Stimulated activated CD8-positive, alpha-beta memory T cell treated with anti-CD3 and anti-CD28 coated beads, Interleukin-2, amount 100 ng/mL, for 1 hour (primary cell): ENCODE measurements at places on chromosomes 3 and 15.

DNA sequence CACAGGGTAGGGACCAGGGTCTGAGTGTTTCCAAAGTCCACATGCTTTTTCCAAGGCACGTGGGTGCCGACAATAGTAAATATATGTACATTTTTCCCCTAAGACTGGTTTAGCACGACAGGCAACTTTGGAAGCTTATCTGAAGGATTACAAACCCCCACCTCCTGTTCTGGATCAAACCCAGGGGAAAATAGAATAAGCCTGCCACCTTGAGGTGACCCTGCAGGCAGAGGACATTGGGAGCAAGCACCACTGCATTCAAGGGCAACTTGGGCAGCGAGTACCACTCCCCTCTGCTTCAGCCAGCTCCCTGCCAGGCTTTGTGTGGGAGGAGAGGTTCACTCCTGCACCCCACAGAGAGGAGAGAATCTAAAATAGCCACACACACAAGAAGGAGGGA is 44.8 kb downstream of the KBTBD12 start:
- no peak for DNase-seq

- DNase-seq = no peak
These were observed 375.3 kb downstream of the OCA2 start for GRCh38 chr15:27723821-27724220.

- no peak for DNase-seq
These were observed 49.5 kb upstream of the SEC13 start for GRCh38 chr3:10370429-10370828.

DNA sequence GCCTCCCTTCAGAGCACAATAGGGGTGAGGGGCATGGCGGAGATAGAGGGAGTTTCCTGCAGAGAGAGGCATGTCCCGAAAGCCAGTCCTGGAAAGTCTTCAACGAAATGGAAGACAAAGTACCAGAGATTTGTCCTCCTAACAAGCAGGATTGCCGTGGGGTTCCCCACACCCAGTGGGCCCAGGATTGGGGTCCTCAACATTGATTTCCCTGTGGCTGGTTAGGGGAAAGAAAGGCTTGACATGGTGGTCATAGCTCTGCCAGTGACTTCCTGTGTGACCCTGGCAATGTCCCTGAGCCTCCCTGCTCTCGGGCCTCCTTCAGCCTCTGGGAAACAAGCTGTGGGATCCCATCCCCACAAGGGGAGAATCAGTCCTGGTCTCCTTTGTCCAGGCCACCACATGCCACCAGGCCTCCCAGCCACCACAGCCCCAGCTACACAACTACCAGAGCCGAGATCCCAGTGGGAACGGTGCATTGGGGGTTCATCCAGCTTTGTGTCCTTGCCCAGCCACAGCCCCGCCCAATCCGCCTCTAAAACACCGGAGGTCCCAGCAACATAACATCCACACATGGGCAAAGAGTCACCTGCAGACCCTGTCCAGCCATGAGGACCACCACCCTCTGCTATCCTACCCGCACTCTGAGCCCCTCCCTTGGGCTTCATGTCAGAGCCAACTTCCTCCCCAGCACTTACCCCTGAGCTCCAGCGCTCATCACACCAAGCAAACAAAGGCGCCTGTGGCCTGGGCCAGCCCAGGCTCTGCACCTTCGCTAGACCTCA is 63.0 kb downstream of the ADAMTS17 start:
- no peak for DNase-seq

DNA sequence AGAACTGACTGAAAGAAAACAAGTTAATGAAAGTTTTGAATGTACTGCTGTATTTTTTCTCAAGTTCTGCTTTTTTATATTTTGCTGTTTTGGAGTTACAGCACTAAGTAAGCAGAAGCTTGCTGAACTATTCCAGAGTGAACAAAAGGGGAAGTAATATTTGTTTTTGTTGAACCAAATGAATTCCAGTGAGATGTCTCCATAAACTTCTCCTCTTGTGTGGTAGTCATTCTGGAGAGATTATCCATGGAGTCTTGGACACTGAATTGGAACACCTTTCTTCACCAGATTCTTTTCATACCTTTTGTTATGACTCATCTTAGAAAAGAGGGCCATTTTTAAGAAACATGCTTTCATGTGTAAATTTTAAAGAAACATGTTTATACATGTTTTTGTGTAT is 8.8 kb downstream of the ANKUB1 start:
- DNase-seq = no peak

GRCh38 chr3:64240959-64241358 is 15.7 kb upstream of the PRICKLE2 start:
- no peak for DNase-seq

DNA sequence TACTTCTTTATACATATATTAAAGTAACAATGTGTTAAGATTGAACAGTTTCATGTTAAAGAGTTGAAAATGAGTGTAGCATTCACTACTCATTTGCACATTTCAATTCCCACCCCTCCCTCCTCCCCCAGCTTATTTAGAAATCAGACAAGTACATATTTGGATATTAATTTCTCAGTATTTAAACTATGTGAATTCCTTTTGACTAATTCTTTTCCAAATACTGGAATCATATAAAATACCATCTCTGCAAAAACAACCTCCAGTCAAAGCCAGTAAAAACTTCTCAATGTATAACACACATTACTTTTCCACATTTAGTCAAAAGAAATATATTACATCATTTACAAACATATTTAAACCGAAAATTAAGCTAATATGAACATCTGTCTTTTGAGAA is 25.5 kb upstream of the SHC4 start:
- DNase-seq = no peak

- no peak for DNase-seq
These were observed 97.4 kb downstream of the CBLB start for GRCh38 chr3:105771392-105771791.

DNA sequence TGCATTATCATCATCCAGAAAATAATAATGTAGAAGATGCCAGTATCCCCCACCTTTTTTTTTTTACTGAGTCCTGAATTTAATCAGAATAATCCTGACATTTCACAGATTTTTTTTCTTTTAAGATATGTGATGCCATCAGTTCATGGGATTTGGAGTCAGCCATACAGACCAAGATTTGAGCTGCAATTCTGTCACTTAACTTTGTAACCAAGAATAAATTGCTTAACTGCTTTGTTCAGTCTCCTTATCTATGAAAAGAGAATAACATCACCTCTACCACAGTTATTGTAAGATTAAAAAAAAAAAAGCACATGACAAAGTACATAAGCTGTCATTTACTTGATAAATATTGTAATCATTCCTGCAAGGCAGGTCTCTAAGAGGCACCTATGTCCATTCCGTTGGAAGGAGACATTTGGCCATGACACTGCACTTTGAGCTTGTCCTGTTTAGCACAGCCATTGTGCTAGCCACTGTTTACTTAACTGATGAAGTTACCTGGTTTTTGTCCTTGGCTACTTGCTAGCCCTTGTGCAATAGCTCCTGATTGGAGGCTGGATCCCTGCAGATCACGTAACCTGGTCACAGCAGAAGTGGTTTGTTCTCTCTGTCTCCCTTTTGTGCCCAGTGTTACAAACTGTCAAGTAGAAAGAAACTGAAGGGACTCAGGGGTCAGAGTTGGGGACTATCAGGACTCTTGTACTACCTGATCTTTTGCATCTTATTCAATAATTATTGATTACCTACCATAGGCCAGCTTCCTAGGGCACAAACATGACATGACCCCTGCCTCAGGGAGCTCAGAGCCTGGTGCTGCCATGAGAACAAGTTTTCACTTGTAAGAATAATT is 306.0 kb downstream of the WDR72 start:
- DNase-seq = no peak

GRCh38 chr15:20341901-20342600 is 199.5 kb downstream of the GOLGA6L6 start:
- DNase-seq = no peak

DNA sequence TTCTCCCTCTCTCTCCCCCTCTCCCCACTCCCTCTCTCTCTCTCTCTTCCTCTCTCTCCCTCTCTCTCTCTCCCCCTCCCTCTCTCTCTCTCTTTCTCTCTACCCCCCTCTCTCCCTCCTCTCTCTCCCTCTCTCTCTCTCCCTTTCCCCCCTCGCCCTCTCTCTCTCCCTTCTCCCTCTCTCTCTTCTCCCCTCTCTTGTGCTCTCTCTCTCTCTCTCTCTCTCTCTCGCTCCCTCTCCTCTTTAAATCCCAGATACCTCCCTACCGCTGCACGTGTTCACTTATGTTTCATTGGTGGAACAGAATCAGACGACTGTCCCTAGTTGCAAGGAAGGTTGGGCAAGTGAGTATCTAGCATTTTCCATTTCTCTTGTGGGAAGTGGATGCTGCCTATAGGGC is 166.5 kb downstream of the EBLN2 start:
- no peak for DNase-seq

- DNase-seq = no peak
These were observed 9.1 kb downstream of the CORO2B start for GRCh38 chr15:68587769-68588385.

DNA sequence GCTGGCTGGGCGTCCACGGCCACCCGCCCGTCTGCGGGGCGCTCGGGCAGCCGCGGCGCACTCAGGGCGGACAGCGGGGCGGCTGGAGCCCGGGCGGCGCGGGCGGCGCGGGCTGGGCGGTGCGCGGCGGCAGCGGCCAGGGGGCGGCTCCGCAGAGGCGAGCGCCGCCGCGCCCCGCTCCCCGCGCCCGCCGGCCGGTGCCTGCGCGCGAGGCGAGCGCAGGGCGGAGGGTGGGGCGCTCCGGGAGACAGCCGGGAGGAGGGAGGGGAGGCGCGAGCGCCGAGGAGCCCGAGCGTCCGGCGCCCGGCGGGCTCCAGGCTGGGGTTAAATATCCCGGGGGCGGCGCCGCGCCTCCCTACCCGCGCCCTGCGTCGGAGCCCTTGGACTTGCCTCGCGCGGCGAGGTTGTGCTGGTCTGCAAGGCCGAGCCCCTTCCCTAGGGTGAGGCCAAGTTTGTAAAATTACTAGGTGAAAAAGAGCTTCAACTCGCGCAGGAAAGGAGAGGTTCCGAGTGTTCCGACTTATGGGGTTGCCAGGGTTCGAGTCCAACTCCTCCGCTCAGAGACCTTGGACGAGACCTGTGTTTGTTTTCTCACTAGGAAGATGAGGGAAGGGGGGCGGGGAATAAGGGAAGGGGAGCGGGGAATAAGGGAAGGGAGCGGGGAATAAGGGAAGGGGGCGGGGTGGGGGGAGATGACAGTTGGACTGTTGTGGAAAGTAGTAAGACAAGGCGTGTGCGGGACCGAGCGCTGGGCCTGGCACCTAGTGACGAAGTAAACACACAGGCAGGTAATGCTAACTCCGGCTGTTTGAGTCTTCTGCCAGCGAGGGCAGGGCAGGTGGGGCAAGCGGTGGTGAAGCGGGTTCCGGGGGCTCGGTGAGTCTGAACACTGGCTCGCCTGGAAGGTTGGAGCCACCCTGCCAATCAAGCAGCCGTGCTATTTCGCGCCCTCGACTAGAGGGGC is at the start of gene TNFAIP8L3:
TSS of gene TNFAIP8L3 (minus strand) at position 301 of the 964 bp plus-strand sequence. CDS start 311 bp downstream, outside the sequence.
- DNase-seq = no peak

GRCh38 chr3:16842272-16843270 is 42.2 kb upstream of the PLCL2 start:
- DNase-seq = peak; percentile 49

- DNase-seq = no peak
These were observed 10.2 kb upstream of the FGF7 start for GRCh38 chr15:49412797-49413196.

- DNase-seq = no peak
These were observed 433 bp upstream of the MITF start for GRCh38 chr3:69738859-69739203.

GRCh38 chr3:67819447-67819846 is 165.0 kb upstream of the SUCLG2 start:
- no peak for DNase-seq

DNA sequence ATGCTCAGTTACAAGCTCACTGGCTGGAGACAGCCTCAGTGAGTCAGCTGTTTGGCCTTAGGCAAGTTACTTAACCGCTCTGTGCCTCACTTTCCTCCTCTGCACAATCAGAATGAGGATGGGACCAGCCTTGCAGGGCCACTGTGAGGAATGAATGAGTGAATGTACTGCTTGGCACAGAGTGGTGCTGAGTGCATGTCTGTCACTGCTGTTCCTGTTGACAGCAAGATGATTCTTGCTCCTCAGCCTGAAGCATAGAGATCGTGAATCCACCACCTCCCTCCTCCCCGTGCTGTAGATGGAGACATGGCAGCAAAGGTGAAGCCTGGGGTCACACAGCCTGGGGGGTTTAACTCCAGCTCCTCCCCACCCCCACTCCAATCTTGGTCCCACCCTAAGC is 14.6 kb upstream of the GRIP2 start:
- no peak for DNase-seq

DNA sequence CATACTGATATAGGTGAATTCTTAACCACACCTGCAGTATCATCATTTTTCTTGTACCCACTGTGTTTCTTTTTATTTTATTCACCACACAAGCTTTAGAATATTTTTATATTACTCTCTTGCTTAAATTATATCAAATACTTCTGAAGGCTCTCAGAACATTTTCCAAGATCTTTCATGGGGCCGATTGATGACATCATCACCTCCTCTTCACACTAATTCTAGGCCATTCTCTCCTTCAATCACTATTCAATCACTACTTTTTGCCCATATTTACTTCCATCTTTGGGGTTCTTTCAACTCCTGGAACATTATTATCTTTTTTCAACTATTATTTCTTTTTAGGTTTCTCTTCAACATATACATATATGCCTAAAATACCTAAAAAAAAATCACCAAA is 1438.8 kb upstream of the ALCAM start:
- DNase-seq = no peak

GRCh38 chr3:29789686-29790085 is 508.8 kb downstream of the RBMS3 start:
- no peak for DNase-seq

- DNase-seq = no peak
These were observed 114.6 kb upstream of the TSC22D2 start for GRCh38 chr3:150293401-150294001.

DNA sequence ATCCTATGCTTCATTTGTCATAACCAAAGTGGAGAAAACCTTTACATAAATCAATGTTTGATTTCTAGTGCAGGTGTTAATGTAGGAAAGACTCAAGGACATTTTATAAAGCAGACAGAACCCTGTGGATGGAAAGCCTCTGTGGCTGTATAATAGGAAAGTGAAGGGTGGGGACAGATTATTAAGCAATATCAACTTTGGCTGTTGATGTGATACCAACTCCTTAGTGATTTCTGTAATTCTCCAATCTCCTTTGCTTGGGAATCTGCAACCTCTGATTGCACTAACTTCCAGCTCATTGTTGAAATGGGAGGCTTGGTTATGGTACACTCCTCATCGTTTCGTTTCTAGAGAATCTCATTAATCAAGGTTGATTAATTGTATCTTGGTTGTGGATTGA is 29.3 kb upstream of the ADGRG7 start:
- no peak for DNase-seq

- DNase-seq = no peak
These were observed 53.9 kb downstream of the TOP2B start for GRCh38 chr3:25610779-25611178.

- DNase-seq = peak; percentile 22
These were observed 52.3 kb upstream of the CHRNA7 start for GRCh38 chr15:31977812-31978661.

DNA sequence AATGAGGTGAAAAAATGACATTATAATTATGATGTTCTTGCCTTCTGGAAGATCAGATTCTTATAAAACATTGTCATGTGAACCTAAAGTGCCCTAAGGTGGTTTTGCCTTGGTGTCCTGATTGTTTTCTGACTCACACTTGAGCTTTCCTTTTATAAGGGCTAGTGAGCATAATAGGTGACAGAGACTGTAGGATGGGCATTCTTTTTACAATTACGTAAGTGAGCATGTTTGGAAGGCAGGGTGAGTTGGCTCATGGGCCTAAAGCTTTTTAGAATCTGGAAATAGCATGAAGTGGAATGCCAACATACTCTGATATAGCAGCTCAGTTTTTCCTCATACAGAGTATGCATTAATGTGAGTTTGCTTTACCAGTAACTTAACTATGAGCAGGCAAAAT is 41.2 kb downstream of the CRYBG3 start:
- no peak for DNase-seq

- no peak for DNase-seq
These were observed 14.0 kb upstream of the COPG1 start for GRCh38 chr3:129235344-129235917.
